Smooth muscle cell of the umbilical artery (primary cell): ENCODE measurements at places on chromosomes 5 and 9. TPM values are rescaled to one million over a fixed set of nuclear protein-coding genes. Genes with fewer than 3 reads are reported as not detected.

SPACA9 gene
- 2.4 and 2.5 TPM in 2 replicates for total RNA-seq

PCDHA5 gene
- total RNA-seq = under 0.01 and 0.05 TPM in 2 replicates

PTPRD gene
- 14.6 and 34.7 TPM in 2 replicates for total RNA-seq

CD14 gene
- total RNA-seq = 0.55 and 0.59 TPM in 2 replicates

SLC6A7 gene
- total RNA-seq = not detected in 2 replicates
